ENCODE measurements at places on chromosomes 12 and 14.

- DNase-seq, result no peak
Measured at GRCh38 chr12:118271770-118272417, 100.8 kb downstream of the TAOK3 start.

DNA sequence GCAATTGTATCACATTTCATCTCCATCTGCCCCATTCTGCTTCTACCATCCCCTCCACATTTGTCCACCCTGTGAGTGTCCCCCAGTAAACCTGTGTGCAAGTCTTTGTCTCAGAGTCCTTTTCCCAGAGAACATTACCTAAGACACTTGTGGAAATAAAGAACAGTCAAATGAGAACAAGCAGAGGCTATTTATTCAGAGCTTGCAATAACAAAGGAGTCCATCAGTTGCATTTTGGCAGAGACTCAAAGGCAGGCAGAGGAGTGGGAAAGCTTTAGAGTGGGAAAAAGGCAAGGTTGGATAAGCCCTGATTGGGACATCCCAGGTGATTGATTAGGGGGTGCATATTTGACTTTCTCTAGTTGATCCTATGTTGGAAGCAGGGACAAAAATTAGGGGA is 18.2 kb upstream of the PPFIBP1 start:
- DNase-seq, result no peak

DNA sequence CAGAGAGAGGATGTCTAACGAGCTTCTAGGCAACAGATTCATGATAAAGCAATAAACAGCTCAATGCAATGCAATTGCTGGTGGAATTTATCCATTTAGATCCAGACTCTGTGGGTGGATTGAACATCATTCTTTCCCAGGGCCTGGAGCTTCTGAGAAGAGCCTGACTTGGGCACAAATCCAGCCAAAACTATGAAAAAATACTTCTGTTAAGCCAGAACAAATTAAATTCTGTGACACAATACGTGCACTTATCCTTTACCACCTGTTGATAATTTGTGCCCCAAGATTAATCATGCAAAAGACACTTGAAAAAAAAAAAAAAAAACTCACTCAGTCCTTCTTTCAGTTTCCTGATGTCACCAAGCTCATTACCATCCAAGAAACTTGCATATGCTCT is 446.0 kb upstream of the DCN start:
- DNase-seq, result no peak

GRCh38 chr14:99163446-99163845 is 108.6 kb downstream of the BCL11B start:
- DNase-seq, result no peak

GRCh38 chr12:53589423-53589822 is 36.8 kb downstream of the ATF7 start:
- no peak for DNase-seq

- no peak for DNase-seq
Measured at GRCh38 chr14:87186737-87187136, 806.2 kb downstream of the GALC start.
